AG08395 (cell line): ENCODE measurements at places on chromosomes 11 and 22.

GRCh38 chr11:61850687-61851086 is 22.6 kb downstream of the FADS2 start:
- no peak for DNase-seq

GRCh38 chr22:40007853-40008710 is 13.3 kb downstream of the FAM83F start:
- no peak for DNase-seq

DNA sequence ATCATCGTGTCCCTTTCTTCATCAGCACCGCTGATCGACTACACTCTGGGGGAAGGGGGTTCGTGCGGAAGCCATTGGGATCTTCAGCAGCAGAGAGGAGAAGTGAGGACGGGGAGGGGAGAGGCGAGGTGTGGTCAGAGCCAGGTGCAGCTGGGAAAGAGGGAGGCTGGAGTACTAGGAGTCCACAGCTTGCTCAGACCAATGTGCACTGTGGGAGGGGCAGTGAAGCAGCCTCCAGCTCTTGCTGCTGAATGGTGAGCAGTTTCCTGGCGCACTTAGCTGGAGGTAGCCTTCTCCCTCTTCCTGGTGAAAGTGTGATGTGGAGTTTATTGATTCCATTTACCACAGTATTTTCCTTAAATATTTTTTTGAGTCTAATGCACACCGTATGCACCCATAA is 99.0 kb upstream of the NECTIN1 start:
- no peak for DNase-seq

DNA sequence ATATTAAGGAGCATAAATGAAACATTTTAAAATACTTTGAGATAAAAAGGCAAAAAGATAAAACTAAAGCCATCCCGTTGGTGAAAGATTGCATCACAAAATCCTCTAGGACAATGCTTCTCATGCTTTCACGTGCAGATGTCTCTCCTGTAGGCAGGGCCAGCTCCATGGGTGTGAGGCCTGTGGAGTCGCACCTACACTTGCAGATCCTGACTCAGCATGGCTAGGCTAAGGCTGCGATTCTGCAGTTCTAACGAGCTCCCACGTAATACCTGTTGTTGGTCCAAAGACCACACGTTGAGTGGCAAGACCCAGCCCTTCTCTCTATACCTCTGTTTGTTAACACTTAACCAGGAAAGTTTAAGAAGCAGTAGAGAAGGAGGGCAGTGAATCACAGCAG is 62.1 kb upstream of the CAPRIN1 start:
- DNase-seq: no peak
